ENCODE measurements at places on chromosomes 3 and 15.

- no peak for DNase-seq
Measured at GRCh38 chr3:150775001-150775599, 12.1 kb upstream of the SIAH2 start.

DNA sequence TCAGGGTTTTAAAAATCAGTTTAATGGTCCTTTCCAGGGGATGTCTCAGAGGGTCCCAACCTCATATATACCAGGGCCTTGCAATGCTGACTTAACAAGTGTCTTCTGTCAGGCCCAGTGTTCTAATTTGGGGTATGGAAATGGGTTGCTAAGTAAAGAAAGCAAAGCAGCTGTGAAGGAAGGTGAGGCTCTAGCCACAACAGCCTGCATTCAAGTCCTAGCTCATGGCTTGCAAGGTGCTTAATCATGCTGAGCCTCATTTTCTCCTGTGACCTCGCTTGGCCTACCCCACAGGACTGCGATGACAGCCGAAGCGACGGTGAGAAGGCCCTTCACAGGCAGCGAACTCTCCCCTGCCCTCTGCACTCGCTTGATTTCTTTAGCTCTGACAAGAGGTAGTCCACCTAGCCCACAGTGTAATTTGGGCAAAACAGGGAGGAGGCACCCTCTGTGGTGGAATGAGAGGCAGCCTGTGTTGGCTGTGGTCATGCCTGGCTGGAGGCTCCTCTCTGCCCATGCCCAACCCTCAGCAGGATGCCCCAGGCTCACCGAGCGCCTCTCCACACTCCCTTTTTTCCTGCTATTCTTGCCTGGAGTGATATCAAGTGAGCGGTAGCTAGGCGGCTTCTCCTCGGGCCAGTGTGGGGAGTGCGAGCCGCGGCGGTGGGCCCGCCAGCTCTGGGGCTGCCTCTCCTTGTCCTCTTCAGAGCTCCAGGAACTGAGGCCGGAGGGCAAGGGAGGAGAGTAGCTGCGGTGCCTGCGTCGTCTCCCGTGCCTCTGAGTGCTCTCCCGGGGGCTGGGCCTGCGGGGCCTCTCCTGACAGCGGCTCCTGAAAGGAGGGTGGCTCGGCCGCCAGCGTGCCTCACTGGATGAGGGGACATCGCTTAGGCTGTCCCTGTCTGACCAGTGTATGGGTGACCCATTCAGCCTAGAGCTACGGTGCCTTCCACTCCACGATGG, 29.2 kb downstream of the ILDR1 start:
- DNase-seq = no peak

- DNase-seq = no peak
Measured at GRCh38 chr3:179898024-179898423, 138.7 kb downstream of the PEX5L start.

- no peak for DNase-seq
Measured at GRCh38 chr15:71782422-71783165, 27.8 kb upstream of the NR2E3 start.

GRCh38 chr15:88480981-88481380, 13.5 kb downstream of the MRPS11 start:
- no peak for DNase-seq

- DNase-seq = no peak
Measured at GRCh38 chr3:183342824-183343223, 85.6 kb downstream of the MCF2L2 start.

DNA sequence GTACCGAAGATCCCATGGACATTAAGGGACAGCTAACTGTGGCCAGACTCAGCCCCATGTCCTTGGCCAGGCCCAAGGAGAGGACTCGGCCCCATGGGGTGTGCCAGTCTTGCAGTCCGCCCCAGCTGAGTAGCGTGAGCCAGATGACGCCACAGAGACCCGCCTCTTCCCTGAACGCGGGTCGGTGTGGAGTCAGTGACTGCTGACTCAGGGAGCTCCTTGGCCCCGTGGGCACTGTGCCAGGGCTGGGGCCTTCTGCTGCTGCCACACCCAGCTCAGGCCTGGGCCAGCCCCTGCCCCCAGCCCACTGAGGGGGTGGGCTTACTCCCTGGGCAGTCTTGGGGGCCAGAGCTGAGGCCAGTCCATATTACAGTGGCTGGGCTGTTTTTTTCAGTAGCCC, 52.8 kb downstream of the PLXNA1 start:
- DNase-seq = no peak

GRCh38 chr3:72317491-72317890, 530.8 kb downstream of the SHQ1 start:
- DNase-seq = no peak

GRCh38 chr3:192826214-192827006, 91.2 kb downstream of the MB21D2 start:
- DNase-seq = no peak

DNA sequence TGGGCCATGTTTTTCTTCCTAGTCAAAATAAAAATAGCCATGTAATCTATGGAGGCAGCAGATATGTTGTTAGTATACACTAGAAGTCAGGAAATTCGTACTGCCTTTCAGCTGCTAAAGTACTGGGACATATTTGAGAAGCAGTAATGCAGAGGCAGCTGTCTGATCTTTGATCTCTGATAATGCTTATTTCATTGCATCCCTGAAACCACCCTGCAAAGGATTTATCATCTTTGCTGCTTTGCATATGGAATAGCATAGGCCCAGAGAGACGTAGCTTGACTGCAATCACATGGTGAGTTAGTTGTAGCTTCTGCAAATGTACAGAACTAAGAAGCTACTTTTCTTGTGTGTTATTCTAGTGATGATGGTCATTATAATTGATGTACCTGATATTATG, 52.4 kb downstream of the RBM6 start:
- DNase-seq = no peak

- peak; percentile 72 for DNase-seq
Measured at GRCh38 chr3:196287440-196288140, at the start of gene PCYT1A. TSS of gene PCYT1A (minus strand) at chr3:196287726. CDS start at chr3:196270531, 17,195 bp downstream.

All from activated naive CD4-positive, alpha-beta T cell treated with anti-CD3 and anti-CD28 coated beads, Interleukin-2, amount 50 U/mL, for 16 hours (primary cell).